ENCODE measurements at places on chromosomes 7 and 10. TPM values are rescaled to one million over a fixed set of nuclear protein-coding genes. Genes with fewer than 3 reads are reported as not detected.

DNA sequence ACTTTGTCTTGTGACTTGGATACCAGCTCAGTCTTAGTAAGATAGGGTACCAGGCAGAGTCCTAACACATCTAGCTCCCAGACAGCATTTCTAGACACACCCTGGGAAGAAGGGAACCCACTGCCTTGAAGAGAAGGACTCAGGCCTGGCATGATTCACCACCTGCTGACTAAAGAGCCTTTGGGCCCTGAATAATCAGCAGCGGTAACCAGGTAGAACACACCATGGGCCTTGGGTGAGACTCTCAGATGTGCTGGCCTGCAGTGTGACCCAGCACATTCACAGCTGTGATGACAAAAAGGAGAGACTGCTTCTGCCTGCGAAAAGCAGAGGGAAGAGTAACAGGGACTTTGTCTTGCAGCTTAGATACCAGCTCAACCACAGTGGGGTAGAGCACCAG, 10.4 kb upstream of the TNKS2 start:
- DNase-seq: no peak
- no peak overlapping the region for H3K4me3 ChIP-seq
- no peaks in the 10 kb centered on the region for H3K4me1 ChIP-seq
- H3K27me3 ChIP-seq: peaks cover 23% of the 10 kb centered on the region
- no peaks in the 10 kb centered on the region for H3K36me3 ChIP-seq
- no peak overlapping the region for H3K27ac ChIP-seq

- H3K27me3 ChIP-seq: no peaks in the 10 kb centered on the region
- H3K4me3 ChIP-seq: no peak overlapping the region
- H3K36me3 ChIP-seq: no peaks in the 10 kb centered on the region
- no peak overlapping the region for H3K27ac ChIP-seq
- no peaks in the 10 kb centered on the region for H3K4me1 ChIP-seq
Measured at GRCh38 chr10:117086546-117086945, 51.5 kb downstream of the VAX1 start.

DNA sequence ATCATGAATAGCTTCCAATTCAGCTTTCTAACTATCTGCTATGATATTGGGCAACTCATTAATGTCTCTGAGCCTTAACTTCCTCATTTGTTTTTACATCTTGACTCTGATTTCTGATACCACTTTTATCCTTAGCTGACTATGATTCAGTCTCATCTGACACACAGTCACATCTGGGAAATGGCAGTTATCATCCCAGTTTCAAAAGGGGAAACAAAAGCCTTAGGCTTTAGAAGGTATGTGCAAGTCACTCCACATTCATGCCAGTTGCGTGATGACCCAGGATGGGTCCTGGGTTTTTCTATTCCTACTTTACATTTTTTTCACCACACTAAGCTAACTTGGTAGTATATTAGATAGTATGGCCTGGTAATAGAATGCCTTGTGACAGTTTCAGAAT, 12.7 kb downstream of the SCIN start:
- peak overlapping the region; percentile 72 for H3K27ac ChIP-seq
- no peak overlapping the region for H3K4me3 ChIP-seq
- H3K4me1 ChIP-seq: peaks cover 65% of the 10 kb centered on the region
- DNase-seq: peak; percentile 29
- H3K36me3 ChIP-seq: peaks cover 3% of the 10 kb centered on the region

The ASZ1 gene
- not detected for total RNA-seq

The SCIN gene
- total RNA-seq: 1.9 TPM
